ENCODE measurements at places on chromosomes 7 and 10.

DNA sequence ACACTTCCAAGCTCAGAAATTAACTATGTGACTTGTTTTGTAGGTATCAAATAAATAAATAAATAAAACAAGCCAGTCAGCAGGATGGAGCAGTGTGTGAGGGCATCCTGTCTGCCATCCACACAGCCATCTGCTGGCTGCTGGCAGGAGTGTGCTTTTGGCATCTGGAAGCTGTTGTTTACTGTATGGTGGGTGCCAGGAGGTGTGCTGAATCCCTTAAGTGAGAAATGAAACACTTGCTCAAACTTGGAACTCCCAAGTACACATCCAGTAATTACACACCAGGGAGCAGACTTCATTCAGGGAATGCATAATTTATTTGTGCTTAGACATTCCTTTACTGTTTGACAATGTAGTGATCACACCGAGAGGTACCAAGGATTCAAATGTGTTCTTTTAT lies 16.9 kb upstream of the TAX1BP1 start:
- peak; percentile 99 for ATAC-seq

GRCh38 chr10:98586096-98586495 lies 139.4 kb upstream of the HPS1 start:
- no peak for ATAC-seq

- ATAC-seq, result no peak
Observed at GRCh38 chr7:145152589-145152988, 316.7 kb upstream of the TPK1 start.

DNA sequence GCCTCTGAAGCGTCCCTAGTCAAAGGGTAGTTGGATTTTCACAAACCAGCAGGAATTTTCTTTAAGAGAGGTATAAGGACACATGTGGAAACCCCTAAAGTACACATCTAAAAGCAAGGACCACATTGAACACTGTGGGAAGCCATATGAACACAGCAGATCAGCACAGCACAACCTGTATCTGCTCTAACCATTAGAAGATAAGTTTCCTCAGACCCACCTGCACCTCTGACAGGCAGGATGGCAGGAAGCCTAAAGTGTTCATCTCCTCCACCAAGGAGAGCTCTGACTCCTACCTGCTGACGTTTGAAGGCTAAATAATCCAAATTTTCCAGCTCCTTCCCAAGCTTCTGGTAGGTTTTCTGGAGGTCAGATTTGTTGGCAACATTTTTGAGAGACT lies 174.4 kb downstream of the CTNNA3 start:
- no peak for ATAC-seq

DNA sequence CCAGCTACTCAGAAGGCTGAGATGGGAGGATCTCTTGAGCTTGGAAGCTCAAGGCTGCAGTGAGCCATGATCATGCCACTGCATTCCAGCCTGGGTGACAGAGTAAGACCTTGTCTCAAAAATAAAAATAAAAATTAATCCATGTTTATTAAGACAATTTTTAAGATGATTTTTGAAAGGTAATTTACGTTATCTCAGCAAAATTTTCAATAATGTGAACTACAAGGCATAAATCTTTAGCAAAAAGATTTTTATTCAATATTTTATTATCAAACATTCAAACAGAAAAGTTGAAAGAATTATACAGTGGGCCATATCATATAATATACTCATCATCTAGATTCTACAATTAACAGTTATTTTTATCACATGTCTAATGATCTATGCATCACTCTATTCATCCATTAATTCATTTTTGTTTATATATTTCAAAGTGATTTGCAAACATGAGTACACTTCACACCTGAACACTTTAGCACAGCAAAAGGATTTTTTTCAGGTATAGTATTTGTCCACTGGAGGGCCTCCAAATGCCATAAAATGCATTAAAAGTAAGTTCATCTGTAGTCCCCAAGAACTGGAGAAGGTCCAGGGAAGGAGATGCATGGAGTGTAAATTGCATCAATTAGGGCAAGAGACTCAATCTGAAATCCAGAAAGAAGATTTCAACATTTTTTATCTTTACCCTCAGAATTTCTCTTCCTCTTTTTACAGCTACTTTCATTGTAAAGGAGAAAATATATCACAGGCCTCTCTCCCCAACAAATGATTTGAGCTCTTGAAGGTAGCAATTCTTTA lies 38.6 kb upstream of the RSBN1L start:
- ATAC-seq, result peak; percentile 86

DNA sequence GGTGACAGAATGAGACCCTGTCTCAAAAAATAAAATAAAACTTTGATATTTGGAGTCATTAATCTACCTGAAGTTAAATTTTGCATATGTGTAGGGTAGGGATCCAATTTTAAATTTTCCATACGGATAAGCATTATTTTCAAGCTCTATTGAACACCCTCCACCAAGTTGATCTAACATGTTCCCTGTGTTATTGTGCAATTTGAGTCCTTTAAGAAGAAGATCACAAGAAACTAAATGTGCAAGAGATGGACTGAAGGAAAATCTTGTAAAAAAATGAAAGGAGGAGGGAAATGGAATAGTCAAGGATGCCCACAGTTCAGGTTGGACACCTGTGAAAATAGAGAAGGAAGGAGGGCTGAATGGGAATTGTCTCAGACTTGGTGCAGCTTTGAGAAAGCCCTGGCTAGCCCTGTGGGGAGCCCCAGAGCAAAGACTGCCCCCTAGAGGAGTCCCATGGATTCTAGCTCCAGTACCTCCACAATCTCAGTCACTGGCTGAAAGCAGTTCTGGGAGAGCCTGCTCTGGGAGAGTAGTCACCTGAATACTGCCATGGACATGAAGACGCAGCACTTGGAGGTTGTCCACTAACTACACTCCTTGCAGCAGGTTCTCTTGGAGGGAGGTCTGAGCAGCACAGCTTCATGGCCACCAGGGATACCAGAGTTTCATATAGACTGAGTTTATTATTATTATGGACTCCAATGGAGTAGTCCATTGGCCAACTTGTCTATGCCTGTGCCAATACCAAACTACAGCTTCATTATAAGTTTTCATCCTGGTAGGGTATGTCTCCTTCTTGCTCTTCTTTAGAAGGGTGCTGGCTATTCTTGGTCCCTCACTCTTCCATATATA lies 5.7 kb upstream of the TIAL1 start:
- ATAC-seq, result peak; percentile 94

DNA sequence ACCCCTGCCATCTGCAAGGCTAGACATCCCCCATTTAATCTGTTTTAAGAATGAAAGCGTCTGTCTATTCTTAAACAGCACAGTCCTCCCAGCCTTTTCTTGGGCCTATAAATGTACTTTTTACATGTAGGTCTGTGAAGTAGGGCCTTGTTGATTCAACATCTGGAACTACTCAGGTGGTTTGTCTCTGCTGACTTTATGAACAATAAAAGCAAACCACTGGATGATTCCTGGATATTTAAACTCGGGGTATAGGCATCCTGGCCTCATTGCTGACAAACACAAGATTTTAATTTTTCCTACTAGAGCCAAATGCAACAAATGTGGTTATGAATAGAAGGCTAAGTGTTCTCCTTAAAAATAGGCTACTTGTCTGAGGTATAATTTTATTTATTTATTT lies 198.3 kb downstream of the WDR11 start:
- no peak for ATAC-seq
